GM10248 (cell line): ENCODE measurements at places on chromosomes 5 and 9.
A peak's percentile ranks its signal among the peaks of the same experiment; 100 is the strongest.

DNA sequence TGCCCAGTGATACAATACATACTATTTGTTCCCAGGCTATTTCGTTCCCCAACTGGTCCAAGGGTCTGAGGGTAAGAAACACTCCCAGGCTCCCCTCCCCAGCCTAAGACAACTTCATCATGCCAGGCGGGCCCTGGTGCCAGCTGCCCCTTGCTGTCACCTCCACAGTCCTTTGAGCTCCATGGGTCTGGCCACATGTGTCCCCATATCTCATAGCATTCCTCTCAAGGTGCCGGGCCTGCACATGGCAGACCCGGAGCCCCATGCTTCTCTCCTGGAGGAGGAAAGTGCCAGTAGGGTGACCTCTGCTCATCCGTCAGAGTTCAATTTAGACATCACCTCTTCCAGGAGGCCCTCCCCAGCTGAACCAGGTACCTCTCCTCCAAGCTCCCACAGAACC is 120.5 kb downstream of the C5orf15 start:
- DNase-seq = no peak

- DNase-seq = no peak
These were observed 13.2 kb downstream of the CSF1R start for GRCh38 chr5:150073086-150073625.

DNA sequence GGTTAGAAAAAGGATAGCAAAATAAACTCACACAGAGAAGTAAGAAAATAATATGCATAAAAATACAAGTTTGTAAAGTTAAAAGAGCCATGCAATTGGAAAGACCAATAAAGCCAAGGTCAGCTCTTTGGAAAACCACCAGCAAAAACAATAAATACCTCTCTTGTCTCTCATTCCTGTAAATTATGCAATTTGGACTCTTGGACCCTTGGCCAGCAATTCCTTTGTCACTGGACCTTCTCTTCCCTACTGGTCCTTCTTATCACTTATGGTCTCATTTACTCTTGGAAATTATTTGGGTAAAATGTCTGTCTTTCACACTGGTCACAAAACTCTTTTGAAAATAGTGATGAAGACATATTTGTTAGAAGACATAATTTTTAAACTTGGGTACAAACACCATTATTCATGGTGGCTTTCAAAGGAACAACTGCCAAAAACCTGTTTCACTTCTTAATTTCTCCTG is 379.5 kb downstream of the TMEM232 start:
- no peak for DNase-seq

DNA sequence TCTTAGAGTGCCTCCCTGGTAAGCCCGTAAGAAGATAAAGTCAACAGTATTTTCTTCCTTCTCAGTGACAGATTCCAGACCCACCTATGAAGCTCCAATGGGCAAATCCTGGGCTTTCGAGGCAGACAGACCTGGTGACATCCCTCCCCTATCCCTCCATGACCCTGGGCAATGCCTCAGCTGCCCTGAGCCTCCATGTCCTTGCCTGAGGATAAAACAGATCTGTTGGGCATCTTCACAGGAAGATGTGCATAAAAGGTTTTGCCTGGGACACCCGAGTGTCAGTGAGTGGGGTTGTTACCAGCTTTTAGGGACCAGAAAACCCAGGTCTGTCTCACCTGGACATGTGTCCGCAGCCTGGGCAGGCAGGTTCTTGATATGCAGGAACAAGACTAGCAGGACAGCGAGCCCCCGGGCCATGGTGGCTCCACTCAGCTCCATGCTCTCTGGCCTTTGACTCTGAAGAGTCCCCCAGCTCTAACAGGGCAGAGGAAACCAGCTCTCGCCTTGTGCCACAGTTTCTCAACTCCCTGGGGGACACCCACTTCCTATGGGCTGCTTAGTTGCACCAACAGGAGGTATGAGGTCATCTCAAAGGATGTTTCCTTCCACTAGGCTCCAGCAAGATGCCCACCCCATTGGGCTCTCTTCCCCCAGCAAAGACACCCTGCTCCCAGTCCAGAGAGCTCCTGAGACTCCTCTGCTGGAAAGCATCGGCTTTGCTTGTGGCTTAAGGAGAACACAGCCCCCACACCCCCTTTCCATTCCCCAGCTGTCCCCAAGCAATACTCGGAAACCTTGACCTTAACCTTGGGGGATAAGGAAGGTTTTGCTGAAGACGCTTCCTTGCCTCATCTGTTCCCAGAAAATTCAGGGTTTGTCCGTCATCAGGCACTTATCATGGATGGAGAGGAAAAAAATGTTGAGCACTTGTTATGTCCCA is at the start of gene FCN1:
Gene FCN1 (minus strand): TSS at position 482 of the 943 bp plus-strand sequence. CDS start 41 bp downstream, at position 441.
- DNase-seq = no peak

DNA sequence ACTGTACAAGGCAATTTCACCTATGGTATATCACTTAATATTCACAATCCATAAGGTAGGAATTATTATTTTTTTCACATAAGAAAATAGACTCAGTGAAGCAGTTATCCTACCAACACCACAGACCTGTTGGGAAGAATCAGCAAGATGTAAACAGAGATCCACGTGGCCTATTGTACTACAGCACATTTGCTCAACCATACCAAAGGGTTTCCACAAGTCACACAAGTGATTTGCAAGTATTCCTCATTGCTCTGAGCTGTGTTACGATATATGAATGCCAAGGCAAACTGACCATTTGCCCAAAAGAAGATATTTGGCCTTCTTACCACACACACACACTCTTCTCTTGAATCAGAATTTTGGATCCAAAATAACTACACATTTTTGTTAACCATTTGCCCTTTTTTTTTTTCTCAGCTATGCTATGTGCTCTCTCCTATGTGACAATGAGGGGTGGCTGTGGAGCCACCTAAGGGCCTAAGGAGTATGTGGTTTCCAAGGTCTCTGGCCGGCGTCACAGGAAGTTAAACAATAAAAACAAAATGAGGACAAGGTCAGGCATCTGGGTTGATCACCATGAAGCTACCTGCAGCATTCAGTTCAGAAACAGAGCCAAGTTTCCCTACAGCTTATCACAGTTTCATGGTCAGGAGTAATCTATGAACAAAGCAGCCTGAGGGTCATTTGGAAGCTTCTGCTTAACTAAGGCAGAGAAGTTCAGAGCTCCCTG is 171.0 kb upstream of the FREM1 start:
- DNase-seq = no peak

DNA sequence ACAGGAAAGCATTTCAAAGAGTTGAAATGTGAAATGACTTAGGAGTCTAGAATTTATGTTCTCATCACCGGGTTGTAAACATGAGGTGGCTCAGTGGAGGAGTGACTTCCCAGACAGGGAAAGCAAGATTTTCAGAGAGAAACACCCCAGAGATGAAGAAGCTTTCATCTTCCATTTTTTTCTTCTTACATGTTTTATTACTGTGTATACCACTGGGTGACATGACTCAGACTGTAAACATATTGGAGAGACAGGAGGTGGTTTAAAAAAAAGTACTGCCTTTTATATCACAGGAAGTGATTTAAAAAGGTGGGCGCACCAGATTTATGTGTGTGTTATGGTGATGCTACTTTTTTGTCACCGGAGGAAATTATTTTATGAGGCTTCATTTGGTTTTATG is 209.1 kb upstream of the TUT7 start:
- DNase-seq = no peak

GRCh38 chr5:124154714-124155113 is 591.7 kb downstream of the ZNF608 start:
- no peak for DNase-seq

DNA sequence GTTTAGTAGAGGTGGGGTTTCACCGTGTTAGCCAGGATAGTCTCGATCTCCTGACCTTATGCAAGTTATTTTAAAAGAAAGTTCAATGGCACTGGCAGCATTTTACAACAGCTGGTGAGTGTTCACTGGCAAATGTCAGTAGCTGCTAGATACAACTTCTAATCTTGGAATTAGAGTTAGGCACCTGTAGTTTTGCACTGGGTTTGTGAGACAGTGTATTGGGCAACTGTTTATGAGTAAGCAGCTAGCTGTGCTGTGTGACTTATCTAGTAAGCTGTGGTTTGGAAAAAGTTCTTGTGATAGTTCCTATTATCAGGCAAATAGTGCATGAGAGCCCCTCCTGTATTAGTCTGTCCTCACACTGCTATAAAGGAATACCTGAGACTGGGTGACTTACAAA is 61.5 kb downstream of the UBE2QL1 start:
- no peak for DNase-seq

DNA sequence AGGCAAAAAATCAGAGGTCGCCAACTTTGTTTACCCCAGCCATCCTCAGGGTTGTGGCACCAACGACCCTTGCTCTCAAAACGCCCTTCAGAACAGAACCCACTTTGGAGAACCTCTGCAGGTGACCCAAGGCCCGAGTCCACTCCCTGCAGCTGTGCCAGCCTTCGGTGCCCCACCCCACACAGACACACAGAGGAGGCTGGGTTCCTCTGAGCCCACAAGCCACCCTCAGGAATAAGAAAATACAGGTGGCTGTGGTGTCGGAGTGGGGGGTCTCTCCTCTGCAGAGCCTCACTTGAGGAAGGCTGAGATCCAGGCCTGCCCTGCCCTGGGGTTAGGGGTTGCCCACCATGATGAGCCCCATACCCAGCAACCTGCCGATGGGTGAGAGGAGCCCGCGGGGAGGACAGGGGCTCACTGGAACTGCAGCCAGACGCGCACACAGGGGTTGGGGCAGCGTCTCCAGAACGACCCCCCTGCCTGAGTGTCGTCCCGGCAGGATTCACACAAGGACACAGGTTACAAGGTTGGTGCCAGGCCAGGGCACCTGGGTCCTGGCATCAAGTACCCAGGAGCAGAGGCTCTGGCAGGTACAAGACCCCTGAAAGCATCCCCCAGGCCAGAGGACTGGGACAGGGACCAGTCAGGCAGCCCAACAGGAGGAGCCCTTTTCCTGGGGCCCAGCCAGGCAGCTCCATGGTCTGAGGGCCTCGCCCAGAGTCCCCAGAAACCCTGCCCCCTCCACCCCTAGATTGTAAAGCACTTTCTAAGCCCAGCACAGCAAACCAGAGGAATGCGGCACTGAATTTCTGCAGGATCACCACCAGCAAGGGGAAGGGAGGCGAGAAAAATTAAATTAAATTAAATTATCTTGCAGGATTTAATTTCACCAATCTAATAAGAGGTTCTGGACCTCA is 40.0 kb downstream of the NACC2 start:
- DNase-seq = no peak

DNA sequence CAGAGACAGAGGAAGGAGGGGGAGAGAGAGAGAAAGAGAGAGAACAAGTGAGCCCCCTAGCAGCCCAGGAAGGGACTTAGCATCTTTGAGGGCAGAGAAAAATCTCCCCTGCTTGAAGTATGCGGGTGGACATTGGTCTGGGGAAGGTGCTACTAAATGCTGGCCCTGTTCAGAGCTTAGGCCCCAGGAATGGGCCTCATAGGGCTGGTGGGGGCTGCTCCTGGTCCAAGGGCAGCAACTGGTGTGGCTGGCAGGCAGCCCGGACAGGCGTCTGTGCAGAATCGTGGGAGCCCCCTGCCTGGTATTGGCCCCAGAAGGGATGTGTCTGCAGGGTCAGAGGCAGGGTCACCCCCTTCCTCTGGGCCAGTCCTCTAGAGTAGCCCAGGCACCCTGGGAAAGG is 47.8 kb upstream of the SUSD3 start:
- DNase-seq = no peak

- DNase-seq = no peak
These were observed 56.7 kb downstream of the SAXO1 start for GRCh38 chr9:18976221-18976708.

- peak; percentile 26 for DNase-seq
These were observed 937 bp upstream of the HMGCR start for GRCh38 chr5:75335952-75336614.

DNA sequence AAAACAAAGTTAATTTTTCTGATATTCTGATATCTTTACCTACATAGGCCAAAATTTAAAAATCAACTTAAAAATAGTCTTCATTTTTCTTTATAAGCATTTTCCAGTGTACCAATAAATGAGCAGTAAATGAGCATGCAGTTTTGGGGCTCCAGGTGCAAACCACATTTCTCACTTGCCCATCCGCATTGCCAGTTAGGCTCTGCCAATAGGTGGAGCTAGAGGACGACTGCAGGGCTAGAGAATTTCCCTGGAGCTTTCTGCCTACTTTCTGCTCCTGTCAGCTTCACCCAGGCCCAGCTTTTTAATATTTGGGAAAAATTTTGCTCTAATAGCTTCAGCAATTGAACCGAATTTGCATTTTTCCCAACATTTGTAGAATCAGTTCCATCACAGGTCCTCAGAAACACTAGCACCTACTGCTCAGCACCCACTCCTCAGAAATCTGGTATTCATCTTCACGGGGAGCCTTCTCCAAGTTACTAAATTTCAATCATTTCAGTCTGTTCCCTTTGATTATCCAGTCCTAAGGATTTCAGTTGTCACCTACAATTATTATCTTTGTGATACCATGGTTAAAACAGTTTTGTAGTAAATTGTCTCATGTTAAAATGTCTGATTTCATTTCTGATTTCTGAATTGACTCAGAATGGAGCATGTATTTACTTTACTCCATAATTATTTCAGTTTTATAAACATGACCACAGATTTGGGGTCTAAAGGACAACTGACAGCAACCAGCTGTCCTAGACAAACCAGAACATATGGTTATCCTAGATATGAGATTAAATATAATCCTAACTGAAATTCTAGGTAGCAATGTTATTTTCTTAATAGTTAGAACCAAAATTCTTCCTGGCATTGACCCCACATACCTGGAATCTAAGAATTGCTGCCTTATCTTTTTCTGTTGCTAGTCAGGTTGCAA is 104.6 kb upstream of the FAM174A start:
- DNase-seq = peak; percentile 22

GRCh38 chr9:69395718-69396117 is 70.7 kb downstream of the ENTREP1 start:
- no peak for DNase-seq

- no peak for DNase-seq
These were observed 96.0 kb upstream of the SLC12A2 start for GRCh38 chr5:127987354-127988145.

GRCh38 chr5:140399979-140400729 is 1.5 kb upstream of the ANKHD1 start:
- no peak for DNase-seq

- DNase-seq = peak; percentile 15
These were observed 150.5 kb downstream of the YTHDC2 start for GRCh38 chr5:113663879-113664541.

- DNase-seq = no peak
These were observed 8.6 kb downstream of the SLC6A3 start for GRCh38 chr5:1436681-1437080.

DNA sequence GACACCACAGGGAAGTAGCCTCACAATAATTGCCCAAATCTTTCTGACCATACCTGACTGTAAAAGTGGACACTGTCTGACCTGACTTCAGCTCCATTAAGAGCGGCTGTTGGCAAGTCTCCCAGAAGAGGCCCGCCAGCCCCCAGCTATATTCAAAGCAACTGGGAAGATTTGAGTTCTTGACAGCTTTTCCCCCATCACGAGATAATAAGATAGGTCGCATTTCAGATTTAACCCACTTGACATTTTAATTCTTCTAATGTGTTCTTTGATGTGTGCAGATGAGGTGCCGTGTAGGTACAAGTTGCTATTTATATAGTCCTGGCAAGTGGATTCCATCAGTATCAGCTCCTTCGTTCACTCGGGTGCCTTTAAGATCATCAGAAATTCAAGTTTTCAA is 345.7 kb downstream of the DRD1 start:
- no peak for DNase-seq
